ENCODE measurements at places on chromosomes 7 and 10.

DNA sequence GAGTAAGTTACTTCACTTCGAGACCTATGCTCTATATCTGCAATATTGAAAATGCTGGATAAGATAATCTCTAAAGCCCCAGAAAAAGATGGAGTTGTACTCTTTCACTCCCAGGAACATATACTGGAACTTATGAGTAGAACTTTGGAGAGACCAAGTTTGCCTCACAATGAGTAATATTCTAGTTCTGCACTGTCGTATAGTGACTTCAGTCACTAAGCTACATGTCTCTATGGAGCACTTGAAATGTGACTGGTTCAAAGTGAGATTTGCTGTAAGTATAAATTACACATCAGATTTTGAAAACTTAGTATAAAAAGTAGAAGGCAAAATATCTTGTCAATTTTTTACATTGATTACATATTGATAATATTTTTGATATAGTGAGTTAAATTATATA lies 116.4 kb downstream of the PTEN start:
- no peak for DNase-seq

DNA sequence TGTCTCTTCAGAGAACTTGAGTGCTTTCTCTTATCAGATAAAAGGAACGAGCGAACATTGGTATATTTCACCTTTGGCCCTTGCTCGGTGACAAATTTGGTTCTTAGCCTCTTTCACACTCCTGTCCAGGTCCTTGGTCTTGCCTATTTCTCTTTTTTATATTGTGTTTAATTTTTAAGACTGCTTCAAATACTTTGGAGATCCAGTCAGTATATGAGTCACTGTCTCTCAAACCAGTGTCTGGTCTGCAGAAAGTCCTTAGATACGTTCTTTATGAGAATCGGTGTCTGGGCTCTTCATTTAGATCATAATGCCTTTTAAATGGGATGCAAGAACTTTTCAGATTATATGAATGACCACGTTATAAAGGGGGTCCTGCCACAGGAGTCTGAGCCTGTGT lies 55.0 kb downstream of the PIK3AP1 start:
- no peak for DNase-seq

GRCh38 chr10:6746782-6747181 lies 166.7 kb upstream of the PRKCQ start:
- no peak for DNase-seq

- DNase-seq: no peak
Measured at GRCh38 chr7:49788455-49789059, 15.1 kb downstream of the VWC2 start.

DNA sequence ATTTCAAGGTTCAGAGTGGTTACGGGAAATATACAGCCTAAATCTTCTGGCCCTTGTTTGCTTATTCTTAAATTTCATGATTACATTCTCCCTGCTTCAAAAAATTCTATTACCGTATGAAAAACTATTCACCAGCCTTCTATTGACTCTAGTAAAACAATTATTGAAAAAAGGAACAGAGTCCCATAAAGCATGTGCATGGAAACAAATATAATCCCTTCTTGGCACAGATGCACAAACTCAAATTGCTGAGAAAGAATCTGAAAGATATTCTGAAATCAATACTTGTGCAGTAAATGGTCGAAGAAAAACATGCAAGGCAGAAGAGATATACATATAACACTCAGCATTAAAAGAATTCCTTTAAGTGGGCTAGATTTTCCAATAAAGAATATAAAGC lies 83.6 kb downstream of the LRRN3 start:
- DNase-seq: no peak

- DNase-seq: no peak
Measured at GRCh38 chr10:5480162-5480941, 19.0 kb downstream of the CALML5 start.

Data from WERI-Rb-1 (cell line).